ENCODE measurements at places on chromosomes 1 and 21.

DNA sequence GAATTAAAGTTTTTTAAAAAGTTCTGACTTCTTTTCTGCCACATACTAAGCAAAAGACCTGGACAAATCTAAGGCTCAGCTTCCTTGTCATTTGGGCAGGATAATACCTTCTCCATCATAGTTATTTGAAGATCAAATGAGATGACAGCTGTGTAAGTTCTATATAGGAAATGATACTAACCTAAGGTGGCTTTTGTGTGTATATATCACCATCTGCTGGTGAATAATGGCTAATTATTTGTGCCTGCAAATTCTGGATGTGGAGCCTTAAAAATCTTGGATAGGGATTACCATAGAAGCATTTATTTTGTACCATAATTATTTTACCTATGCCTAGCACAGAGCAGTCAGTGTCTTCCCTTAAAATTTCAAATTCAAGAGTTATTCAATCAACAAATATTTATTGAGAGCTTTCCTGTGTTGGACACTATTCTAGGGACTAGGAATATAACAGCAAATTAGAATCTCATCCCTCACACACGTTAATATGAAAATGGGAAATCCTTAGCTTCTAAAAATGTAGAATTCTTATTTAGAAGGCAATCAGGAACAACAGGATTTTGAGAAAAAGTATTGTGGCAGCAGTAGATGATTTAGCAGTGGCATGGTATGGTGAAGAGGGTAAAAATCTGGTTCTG is 89.8 kb downstream of the TMEM200B start:
- DNase-seq: peak; percentile 67

DNA sequence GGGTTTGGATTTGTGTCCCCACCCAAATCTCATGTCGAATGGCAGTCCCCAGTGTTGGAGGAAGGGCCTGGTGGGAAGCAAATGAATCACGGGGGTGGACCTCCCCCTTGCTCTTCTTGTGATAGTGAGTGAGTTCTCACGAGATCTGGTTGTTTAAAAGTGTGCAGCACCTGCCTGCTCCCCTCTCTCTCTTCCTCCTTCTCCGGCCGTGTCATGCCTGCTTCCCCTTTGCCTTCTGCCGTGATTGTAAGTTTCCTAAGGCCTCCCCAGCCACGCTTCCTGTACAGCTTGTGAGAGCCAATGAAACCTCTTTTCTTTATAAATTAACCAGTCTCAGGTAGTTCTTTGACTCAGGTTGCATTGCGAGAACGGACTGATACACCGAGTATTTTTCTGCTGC is 15.9 kb downstream of the CLDN14 start:
- DNase-seq: no peak

DNA sequence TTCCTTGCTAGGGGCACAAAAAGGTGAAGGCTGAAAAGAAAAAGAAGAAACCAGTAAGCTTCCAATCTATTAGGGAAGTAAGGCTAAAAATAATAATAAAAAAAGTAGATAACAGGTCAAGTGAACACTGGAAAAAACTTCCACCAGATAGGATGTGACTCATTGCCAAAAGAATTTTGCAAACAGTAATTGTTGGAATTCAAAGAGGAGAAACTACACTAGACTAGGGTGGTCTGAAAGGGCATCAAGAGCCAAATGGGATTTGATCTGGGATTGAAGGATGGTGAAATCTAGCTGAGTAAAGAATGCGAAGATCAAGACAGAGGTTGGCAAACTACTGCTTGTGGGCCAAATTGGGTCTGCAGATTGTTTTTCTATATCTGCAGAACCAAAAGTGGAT is 6.0 kb upstream of the ST6GALNAC3 start:
- no peak for DNase-seq

GRCh38 chr1:22296701-22297591 is 154.0 kb upstream of the WNT4 start:
- DNase-seq: no peak

- no peak for DNase-seq
These were observed 2.6 kb upstream of the RNF2 start for GRCh38 chr1:185042737-185043136.

DNA sequence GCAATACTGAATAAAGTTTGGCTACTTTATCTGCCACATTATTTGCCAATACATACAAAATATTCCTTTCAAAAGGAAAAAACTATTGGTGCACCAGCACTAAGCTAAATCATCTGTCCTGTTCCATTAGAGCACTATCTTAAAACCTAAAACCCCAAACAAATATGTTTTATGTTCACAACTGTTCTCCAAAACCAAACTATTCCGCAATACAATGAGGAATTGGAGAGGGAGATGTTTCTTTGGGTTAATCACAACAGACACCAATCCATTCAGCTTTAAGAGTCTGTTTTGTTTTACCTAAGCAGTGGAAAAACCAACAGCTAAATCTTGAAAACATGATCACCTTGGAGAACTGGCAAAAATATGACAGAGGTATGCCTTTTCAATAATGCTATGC is 85.1 kb downstream of the ZNF644 start:
- no peak for DNase-seq

- DNase-seq: no peak
These were observed 2.7 kb downstream of the NSUN4 start for GRCh38 chr1:46343351-46343695.

DNA sequence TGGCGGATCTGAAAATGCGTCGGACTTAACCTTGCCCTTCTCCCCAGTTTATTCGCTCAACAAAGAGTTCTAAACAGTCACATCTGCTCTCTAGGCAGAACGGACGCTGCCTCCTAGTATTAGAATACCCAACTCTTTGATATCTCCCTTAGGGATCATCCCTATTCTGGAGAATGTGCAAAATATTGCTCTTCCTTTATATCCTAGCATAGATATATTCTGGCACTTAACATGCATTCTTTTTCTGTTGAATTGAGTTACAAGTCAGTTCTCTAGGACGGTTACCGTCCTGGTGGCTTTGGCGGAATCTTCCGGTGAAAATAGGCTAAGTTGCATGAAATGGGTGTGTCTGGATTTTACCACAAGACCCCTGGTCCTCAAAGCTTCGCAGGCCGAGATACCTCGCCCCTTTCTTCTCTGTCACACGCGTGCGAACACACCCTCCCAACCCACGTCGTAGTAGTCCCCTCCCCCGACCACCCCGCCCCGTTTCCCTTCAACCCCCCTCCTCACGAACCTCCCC is 501 bp upstream of the DNAJC6 start:
- DNase-seq: no peak

DNA sequence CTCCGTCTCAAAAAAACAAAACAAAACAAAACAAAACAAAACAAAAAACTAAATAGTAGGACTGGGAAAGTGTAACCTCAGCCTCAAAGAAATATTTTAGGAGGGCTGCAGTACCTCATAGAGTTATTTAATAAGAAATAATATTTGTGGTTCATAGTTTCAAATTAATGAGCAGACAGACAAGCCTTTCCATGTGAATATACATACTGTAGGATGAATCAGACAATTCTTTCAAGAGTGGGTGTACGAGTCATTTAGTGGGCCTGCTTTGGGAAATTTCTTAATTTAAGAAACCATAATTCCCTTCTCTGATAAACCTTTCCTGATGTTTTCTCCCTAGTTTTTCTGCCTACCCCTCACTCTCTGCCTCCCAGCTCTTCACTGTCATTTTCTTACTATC is 52.5 kb downstream of the CDC14A start:
- DNase-seq: no peak

- DNase-seq: no peak
These were observed 110.1 kb downstream of the HMGB4 start for GRCh38 chr1:33973799-33974545.

GRCh38 chr1:113734357-113735055 is 24.8 kb downstream of the PHTF1 start:
- no peak for DNase-seq

- no peak for DNase-seq
These were observed 373.9 kb upstream of the SPAG17 start for GRCh38 chr1:118558933-118559332.

DNA sequence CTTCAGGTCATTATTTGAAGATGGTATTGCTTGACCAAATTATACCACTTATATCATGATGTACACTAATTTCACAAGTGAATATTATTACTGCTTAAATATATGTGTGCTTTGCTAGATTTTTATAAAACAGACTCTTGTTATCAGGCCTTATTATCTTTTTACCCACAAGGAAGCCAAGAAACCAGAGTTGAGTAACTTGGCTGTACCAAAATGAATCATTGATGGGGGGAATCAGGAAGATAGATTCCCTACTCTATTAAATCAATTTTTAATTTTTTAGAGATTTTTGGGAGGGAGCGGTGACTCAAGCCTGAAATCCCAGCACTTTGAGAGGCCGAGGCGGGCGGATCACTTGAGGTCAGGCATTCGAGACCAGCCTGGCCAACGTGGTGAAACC is 16.0 kb upstream of the SCCPDH start:
- no peak for DNase-seq

GRCh38 chr21:17775431-17776126 is 43.6 kb downstream of the C21orf91 start:
- DNase-seq: no peak

GRCh38 chr21:33767236-33767635 is 124.9 kb downstream of the ITSN1 start:
- DNase-seq: no peak

DNA sequence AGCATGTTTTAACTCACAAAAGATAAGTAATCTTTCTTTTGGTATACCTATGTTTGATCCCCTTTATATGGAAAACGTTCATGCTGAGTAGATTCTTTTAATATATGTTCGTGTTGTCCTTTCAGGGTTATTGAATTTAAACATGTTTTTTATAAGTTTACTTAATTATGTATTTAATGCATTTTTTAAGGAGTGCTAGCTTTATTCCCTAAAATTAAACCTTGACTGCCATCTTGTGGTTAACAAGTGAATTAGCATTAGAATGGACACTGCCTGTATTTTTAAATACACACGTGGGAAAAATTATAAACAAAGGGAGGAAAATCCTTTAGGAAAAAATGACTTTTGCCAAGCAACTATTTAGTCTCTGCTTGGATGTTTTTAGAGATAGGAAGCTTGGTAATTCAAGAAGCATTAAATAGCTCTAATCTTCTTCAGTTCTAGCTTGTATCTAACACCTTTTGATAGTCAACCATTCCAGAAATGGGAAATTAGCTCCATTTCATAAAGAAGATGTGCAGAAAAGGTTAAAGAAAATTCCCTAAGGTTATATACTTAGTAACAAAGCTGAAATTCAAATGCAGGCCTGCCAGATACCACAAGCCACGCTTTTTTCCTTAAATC is 43.0 kb downstream of the UBE2U start:
- DNase-seq: peak; percentile 63
